HS-5 (cell line): ENCODE measurements at places on chromosomes 13 and 19.

DNA sequence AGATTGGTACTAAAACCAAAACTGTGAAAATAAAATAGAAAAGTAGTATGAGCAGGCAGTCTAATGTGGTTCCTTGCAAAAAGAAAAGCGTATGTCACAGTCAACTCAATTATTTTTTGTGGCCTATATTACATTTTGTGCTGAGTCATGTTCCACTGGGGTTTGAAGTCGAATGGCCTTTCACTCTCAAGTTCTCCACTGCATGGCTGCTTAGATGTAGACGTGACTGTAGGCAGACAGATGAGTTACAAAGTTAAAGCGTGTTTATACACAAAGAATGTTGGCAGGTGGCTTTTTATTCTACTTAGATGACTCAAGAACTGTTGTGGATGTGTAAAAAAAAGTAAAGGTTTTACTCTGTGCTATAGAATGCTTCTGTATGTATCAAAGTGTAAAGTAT lies 133.9 kb downstream of the SLITRK6 start:
- no peak for DNase-seq

DNA sequence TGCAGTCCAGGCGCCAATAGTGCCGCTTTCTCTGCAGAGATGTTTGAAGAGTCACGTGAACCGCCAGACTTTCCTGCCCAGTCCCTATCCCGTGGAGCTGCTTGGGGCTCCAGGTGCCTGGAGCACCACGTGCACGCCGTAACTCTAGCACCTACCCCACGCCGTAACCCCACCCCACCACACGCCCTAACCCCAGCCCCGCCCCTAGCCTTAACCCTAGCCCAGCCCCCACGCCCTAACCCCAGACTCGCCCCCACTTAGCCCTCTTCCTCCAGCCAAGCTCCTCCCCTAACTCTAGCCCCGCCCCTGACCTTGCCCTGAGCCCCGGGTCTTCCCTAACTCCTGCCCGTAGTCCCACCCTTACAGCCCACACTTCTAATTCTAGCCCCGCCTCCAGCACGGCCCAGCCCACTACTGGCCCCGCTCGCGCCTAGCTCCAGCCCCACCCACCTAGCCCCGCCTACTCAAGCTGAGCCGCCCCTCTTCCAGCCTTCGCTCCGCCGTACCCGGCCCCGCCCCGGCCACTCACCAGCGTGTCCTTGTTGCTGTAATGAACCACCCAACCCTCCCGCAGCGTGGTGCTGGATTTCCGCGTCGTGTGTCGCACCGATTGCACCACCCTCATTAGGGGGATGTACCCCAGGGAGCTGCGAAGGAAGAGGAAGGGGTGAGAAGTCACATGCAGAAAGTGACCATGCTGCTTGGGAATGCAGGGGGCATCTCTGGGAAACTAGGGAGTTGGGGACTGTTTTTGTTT lies 19.5 kb downstream of the PRKD2 start:
- no peak for DNase-seq

DNA sequence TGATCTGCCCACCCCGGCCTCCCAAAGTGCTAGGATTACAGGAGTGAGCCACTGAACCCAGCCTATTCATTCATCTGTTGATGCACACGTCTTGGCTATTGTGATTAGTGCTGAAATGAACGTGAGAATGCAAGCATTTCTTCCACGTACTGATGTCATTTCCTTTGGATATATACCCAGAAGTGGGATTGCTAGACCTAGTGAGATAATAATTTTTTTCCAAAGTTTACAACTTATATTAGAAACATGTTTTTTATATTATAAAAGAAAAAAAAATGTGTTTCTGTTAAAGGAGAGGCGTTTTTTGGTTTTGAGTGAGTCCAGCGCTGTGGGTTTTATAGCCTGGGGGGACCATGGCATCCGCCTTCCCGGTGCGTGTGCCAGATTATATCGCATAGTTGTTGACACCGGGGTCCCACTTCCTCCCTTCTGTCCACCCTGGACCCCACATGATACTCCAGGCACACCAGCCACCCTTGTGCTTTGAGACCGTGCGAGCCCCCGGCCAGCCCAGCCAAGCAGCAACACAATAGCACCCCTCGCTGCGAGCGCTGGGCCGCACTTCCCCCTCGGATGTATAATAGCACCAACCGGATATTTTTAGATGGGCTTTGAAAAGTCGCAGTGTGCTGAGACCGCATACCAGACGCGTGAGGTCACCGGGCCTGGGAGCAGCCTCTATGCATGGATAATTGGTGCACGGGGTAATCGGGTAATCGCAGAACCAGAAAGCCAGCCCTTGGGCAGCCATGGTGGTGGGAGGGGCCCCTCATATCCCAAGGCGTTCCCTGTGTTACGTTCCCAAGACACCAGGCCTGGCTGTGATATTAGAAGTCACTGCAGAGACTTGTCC lies 59.6 kb downstream of the MYO9B start:
- DNase-seq = peak; percentile 80

DNA sequence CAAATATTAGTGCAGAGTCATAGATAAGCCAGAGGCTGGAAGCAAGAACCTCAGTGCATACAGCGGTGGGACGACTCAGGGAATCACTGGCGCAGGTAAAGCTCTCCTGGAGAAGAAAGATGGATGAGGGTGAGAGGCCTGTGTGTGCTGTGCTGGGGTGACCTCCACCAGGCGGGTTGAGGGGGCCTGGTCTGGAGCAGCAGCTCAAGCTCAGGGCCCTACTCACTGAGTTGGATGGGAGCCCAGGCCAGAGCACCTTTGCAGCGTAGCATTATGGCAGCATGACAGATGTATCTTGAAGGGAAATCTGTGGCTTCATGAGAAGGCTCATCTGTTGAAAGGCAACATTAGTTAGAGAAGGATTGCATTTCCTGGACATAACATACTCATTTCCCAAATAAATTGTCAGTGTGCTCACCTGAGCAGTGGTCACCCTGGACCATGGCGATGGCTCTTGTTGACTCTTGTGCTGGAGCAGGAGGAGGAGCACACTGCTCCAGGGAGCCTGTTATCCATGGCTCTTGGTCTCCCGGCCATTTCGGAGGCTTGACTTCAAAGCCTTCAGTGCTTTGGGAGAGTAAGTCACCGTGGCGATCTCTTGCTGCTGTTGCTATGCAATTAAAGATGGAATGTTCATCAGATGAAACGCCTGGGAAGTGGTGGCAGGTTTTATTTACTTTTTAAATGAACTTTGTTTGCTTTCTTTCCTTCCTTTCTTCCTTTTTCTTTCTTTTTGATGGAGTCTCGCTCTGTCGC lies 25.0 kb downstream of the HNRNPM start:
- DNase-seq = no peak

DNA sequence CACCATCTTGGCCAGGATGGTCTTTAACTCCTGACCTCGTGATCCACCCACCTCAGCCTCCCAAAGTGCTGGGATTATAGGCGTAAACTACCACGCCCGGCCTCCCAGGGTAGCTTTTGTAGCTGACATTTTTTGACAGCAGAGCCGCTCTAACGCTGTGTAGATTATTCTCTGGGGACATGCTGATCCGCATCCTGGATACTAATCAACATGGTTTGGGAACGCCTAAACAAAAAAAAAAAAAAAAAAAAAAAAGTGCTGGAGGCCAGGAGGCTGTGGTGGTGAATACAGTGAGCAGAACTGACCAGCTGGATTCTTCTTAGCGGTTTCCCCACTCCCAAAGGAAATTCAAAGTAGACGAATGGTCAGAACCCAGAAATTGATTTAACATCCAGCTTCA lies 5.1 kb downstream of the LONP1 start:
- no peak for DNase-seq

- no peak for DNase-seq
Observed at GRCh38 chr13:29548722-29549121, 46.8 kb downstream of the SLC7A1 start.

- no peak for DNase-seq
Observed at GRCh38 chr19:3098515-3099346, 4.6 kb downstream of the GNA11 start.

DNA sequence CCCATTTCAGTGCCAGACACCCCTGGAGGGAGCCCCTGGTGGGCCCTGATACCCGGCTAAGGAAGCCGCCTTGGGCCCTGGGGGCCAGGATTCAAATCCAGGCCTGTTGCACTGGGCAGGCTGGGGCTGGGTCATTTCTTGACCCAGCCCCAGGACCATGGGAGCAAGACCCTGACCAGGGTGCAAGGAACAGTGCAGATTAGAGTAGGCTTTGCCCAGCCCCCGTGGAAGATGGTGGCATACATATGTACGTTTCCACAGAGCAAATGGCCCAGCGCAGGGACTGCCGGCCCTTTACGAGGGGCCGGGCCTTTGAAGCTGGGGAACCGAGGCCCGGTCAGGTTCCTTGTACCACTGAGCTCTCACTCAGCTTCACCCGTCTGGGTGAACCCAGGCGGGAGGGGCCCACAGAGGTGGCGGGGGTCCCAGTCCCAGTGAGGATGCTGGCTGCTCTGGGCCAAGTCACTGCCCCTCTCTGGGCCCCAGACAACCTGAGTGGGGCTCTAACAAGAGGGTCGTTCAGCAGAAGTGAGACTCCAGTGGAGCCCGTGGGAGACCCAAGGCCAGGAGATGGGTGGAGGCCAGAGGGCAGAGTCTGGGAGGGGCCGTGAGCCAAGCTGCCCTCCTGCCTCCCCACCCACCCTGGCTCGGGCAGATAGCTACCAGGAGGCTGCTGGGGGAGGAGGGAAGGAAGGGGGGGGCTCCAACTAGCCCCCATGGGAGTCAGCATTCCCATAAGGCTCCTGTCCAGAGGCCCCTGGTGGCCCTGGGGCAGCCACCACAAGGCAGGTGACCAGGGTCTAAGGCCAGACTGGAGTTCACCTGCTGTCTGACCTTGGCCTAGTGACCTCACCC lies 2.7 kb downstream of the MKNK2 start:
- no peak for DNase-seq

DNA sequence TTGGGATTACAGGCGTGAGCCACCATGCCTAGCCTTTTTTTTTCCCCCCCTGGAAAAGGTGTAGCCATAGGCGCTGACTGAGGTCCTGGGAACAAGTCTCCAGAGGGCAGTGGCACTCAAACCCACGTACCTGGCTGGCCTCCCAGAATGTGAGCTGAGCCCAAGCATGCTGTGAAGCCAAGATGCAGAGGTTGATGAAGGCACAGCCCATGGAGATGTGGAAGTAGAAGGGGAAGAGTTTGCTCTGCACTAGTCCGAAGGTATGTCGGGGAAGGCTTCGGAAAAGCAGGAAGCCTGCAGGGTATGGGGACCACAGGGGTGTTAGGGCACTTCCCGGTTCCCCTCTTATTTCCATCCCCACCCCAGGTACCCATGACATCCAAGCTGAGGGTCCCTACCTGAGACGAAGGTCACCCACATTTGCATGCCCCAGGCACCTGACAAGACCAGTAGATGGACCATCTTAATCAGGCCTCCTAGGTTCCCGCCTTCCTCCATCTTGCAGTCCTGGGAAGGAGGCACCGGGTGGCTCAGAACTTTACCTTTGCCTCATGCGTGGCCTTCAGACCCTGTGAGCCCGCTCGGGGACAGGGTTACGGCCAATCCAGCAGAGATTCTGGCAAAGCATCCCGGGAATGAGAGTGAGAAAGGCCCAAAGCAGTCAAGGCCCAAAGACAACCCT lies 805 bp downstream of the TMEM205 start:
- no peak for DNase-seq

DNA sequence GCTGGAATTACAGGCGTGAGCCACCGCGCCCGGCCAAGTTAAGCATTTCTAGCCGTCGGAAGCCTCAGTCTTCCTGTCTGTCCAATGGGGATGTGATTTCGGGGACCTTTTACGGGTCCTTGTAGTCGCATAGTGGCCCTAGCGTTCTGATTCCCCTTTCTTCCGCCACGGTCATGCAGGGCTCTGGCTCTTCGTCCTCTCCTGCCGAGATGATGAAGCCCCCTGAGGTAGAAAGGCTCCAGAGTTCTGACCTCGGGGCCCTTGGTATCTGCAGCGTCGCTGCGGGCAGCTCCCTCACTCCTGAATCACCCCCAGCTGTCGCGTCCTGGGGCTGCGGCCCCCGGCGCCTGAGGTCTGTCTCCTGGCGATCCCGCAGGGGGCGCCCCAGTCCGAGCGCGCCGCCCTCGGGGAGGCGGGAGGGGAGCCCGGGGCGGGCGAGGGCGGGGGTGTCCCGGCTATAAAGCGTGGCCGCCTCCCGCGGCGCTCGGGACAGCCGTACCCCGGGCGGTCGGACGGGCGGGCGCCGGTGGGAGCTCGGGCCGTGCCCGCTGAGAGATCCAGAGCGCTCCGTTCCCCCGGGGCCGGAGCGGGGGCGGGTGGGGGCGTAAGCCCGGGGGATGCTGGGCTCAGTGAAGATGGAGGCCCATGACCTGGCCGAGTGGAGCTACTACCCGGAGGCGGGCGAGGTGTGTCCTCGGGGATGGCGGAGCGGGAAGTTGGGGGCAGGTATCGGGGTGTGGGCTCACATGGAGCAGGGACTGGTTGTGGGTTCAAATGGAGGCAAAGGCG lies at the start of gene FOXA3:
TSS of gene FOXA3 (plus strand) at position 487 of the 789 bp plus-strand sequence. CDS start at position 618, 131 bp downstream.
- DNase-seq = no peak

GRCh38 chr19:5018224-5019015 lies 49.5 kb downstream of the KDM4B start:
- DNase-seq = no peak

DNA sequence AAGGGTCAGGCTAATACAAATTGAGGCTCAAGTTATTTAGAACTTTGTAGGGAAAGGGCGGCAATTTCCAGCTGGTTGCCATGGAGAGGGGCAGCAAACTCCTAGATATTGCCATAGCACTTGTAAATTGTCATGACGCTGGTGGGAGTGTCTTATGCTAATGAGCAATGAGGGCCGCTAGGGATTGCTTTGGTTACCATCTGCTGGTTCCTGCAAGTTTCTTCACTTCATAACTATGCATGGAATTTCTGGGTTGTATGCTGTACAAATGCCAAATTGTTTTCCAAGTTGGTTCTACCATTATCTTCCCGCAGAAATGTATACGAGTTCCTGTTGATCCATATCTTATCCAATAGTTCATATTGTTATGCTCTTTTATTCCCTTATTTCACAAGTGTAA lies 1339.4 kb downstream of the EFNB2 start:
- peak; percentile 71 for DNase-seq

GRCh38 chr19:29988351-29988750 lies 46.3 kb downstream of the URI1 start:
- DNase-seq = no peak

DNA sequence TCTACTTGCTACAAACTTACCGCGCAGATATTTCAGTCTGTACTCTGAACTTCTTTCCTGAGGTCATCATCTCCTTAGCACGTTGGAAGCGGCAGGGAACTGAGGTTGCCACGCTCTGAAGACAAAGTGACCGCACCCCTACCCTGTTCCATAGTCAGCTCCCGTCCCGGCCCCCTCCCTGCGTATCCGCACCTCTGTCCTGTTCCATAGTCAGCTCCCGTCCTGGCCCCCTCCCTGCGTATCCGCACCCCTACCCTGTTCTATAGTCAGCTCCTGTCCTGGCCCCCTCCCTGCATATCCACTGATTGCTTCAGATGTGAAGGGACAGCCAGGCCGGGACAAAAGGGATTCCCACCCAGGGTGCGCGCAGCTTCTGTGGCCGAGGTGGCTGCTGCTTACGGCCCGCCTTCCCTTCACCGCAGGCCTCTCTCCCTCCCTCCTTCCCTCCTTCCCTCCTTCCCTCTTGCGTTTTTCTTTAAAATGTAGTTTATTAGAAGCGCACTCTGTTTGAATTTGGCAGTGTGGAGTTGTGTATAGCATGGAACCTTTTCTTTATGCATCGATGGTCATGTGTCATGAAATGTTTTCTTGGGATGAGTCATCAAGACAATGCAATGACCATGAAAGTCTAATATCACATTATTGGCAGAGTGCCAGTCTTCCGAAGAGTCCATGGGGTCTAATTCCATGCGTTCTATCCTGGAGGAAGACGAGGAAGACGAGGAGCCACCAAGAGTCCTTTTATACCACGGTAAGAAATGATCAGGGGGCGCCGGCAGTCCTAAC lies 21.9 kb upstream of the NDUFS7 start:
- no peak for DNase-seq

GRCh38 chr13:78777396-78777795 lies 118.4 kb upstream of the OBI1 start:
- DNase-seq = no peak

GRCh38 chr13:106919638-106920037 lies 351.7 kb upstream of the ARGLU1 start:
- no peak for DNase-seq
